Effector memory CD8-positive, alpha-beta T cell (primary cell): ENCODE measurements at places on chromosomes 7 and 10.

DNA sequence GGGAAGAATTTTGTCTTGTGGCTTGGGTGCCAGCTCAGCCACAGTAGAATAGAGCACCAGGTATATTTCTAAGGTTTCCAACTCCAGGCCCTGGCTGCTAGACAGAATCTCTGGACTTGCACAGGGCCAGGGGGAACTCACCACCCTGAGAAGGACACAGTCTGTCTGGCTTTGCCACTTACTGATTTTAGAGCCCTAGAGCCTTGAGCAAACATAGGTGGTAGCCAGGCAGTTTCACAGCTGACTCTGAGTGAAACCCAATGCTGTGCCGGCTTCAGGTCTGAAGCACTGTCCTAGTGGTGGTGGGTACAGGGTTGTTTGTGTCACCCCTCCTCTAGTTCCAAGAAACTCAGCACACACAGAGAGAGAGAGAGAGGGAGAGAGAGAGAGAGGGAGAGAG, 81.6 kb downstream of the TES start:
- no peaks in the 10 kb centered on the region for H3K36me3 ChIP-seq
- H3K27me3 ChIP-seq = peaks cover 52% of the 10 kb centered on the region
- no peaks in the 10 kb centered on the region for H3K4me1 ChIP-seq

- DNase-seq = no peak
- no peak overlapping the region for H3K4me3 ChIP-seq
- H3K27ac ChIP-seq = no peak overlapping the region
- peaks cover 32% of the 10 kb centered on the region for H3K27me3 ChIP-seq
Observed at GRCh38 chr10:29392376-29393021, 103.6 kb downstream of the LYZL1 start.

DNA sequence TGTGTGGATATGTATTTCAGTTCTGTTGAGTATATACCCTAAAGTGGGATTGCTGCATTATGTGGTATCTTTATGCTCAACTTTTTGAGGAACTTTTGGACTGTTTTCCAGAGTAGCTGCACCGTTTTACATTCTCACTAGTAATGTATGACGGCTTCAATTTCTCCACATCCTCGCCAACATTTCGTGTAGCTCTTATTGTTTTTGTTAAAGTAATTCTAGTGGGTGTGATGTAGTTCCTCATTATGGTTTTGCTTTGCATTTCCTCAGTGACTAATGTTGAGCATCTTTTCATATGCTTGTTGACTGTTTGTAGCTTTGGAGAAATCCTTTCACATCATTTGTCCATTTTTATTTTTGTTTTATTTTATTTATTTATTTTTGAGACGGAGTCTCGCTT, 4.5 kb downstream of the STMP1 start:
- no peak overlapping the region for H3K27ac ChIP-seq
- peaks cover 22% of the 10 kb centered on the region for H3K4me1 ChIP-seq
- no peak for DNase-seq
- H3K27me3 ChIP-seq = no peaks in the 10 kb centered on the region

GRCh38 chr7:104652434-104652833, 324.0 kb downstream of the LHFPL3 start:
- no peaks in the 10 kb centered on the region for H3K4me1 ChIP-seq
- H3K36me3 ChIP-seq = no peaks in the 10 kb centered on the region
- DNase-seq = no peak
- no peak overlapping the region for H3K4me3 ChIP-seq

GRCh38 chr7:28361551-28361950, 50.8 kb upstream of the CREB5 start:
- H3K36me3 ChIP-seq = no peaks in the 10 kb centered on the region
- no peak overlapping the region for H3K4me3 ChIP-seq
- no peaks in the 10 kb centered on the region for H3K4me1 ChIP-seq
- DNase-seq = no peak

- H3K27ac ChIP-seq = peak overlapping the region; percentile 76
- H3K36me3 ChIP-seq = peaks cover 5% of the 10 kb centered on the region
- H3K4me1 ChIP-seq = peaks cover 40% of the 10 kb centered on the region
- H3K4me3 ChIP-seq = peak overlapping the region; percentile 63
- H3K27me3 ChIP-seq = no peaks in the 10 kb centered on the region
- DNase-seq = peak; percentile 76
Observed at GRCh38 chr10:103765981-103766380, 89.4 kb downstream of the SH3PXD2A start.

GRCh38 chr7:69643265-69643664, 45.0 kb downstream of the AUTS2 start:
- no peaks in the 10 kb centered on the region for H3K36me3 ChIP-seq
- H3K27ac ChIP-seq = no peak overlapping the region
- H3K4me3 ChIP-seq = no peak overlapping the region
- DNase-seq = no peak
- H3K4me1 ChIP-seq = no peaks in the 10 kb centered on the region

DNA sequence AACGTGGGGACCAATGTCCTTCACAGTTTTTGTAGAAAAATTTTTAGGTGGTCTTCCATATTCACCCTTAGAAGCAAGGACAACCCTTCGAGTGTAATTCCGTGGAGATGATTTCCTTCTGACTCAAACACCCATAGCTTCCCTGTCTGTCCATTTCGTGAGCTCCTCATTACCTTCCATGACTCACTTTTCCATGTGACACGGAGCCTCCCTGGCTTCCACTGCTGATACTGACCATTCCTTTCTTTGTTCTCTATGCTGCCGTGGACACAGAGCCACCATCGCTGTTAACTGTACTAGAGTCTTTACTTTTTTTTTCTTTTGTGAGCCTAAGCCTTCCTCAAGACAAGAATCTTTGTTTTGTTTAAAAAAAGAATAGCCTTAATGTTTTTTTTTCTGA, 12.5 kb upstream of the ARMS2 start:
- no peak overlapping the region for H3K4me3 ChIP-seq
- no peak for DNase-seq
- no peaks in the 10 kb centered on the region for H3K36me3 ChIP-seq
- H3K27ac ChIP-seq = no peak overlapping the region
- no peaks in the 10 kb centered on the region for H3K4me1 ChIP-seq

- peak overlapping the region; percentile 98 for H3K27ac ChIP-seq
- DNase-seq = peak; percentile 32
- no peaks in the 10 kb centered on the region for H3K27me3 ChIP-seq
- H3K4me1 ChIP-seq = peaks cover 17% of the 10 kb centered on the region
- peak overlapping the region; percentile 81 for H3K4me3 ChIP-seq
Observed at GRCh38 chr7:129535896-129536295, 33.6 kb downstream of the SMKR1 start.

GRCh38 chr7:107944411-107945169, 53.6 kb downstream of the DLD start:
- no peaks in the 10 kb centered on the region for H3K27me3 ChIP-seq
- no peaks in the 10 kb centered on the region for H3K4me1 ChIP-seq
- DNase-seq = no peak
- no peak overlapping the region for H3K4me3 ChIP-seq
- peaks cover 3% of the 10 kb centered on the region for H3K36me3 ChIP-seq

DNA sequence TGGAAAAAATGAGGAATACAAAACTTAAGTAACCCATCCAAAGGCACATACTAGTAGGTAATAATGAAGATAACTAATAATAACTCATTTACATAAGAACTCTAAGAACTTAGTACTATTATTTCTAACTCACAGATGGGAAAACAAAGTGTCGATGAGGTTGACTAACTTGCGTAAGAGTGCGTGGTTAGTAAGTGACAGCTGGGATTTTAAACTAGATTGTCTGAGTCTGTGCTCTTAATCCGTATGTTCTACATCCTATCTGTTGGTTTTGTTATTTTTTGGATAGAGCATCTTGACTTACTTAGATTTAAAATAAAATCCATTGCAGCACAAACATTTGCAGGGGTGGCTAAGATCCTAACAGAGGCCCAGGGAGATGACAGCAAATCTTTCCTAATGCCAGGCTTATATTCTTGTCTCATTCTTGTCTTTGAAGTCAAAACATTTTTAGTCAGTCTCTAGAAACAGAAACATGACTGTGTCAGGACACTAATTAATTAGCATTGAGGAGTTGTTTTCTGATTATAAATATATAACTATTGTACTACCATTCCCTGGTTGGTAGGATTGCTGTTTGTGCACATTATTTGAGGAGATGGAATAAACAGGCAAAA, 11.7 kb downstream of the RPA3 start:
- no peaks in the 10 kb centered on the region for H3K27me3 ChIP-seq
- peak overlapping the region; percentile 15 for H3K27ac ChIP-seq
- DNase-seq = no peak
- peaks cover 8% of the 10 kb centered on the region for H3K4me1 ChIP-seq

DNA sequence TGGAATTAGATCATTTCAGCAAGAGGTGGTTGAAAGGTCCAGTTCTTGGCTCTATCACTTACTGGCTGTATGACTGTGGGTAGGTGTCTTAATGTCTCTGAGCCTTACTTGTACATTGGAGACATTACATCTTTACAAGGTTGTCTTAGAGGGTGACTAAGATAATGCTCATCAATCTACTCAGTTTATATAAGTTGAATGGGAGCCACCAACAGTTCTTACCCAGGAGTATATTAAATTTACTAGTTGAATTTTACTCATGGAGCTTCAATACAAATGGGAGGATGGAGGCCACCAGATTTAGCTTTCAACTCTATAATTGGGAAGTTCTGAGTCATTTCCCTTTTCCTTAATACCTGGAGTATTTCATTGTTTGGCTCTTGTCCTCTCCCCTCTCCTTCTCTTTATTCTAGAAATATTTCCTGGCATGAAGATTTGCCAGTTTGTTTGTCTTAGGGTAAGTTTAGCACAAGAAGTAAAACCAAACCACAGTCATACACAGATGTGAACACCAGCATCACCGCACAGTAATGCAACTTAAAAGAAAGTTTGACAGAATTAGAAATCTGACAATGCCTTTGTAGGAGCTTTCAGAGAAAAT, 222.8 kb downstream of the LRMDA start:
- no peak overlapping the region for H3K4me3 ChIP-seq
- H3K27ac ChIP-seq = no peak overlapping the region
- H3K36me3 ChIP-seq = no peaks in the 10 kb centered on the region
- peaks cover 19% of the 10 kb centered on the region for H3K27me3 ChIP-seq

DNA sequence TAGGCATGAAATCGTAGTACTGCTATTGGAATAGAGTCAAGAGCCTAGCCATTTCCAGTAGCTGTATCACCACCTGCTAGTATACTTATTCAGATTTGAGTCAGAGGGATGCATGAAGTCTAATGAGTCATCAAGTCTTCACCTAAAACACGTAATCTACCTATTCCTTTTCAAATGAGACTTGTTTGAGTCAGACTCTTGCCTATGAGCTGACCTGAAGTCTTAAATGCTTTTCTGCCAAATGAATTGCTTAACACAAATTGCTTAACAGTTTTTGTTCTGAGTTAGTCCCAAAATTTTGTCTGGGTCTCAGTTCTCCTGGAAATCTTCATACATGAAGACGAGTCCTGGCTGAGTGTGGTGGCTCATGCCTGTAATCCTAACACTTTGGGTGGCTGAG, 165.2 kb downstream of the GNAT3 start:
- no peaks in the 10 kb centered on the region for H3K4me1 ChIP-seq
- no peaks in the 10 kb centered on the region for H3K27me3 ChIP-seq
- no peak overlapping the region for H3K4me3 ChIP-seq
- no peak overlapping the region for H3K27ac ChIP-seq
- DNase-seq = no peak

GRCh38 chr7:101803203-101804087, 14.0 kb upstream of the CUX1 start:
- peaks cover 37% of the 10 kb centered on the region for H3K27me3 ChIP-seq
- H3K27ac ChIP-seq = peak overlapping the region; percentile 29
- peaks cover 3% of the 10 kb centered on the region for H3K36me3 ChIP-seq
- DNase-seq = no peak
- H3K4me3 ChIP-seq = peak overlapping the region; percentile 44

DNA sequence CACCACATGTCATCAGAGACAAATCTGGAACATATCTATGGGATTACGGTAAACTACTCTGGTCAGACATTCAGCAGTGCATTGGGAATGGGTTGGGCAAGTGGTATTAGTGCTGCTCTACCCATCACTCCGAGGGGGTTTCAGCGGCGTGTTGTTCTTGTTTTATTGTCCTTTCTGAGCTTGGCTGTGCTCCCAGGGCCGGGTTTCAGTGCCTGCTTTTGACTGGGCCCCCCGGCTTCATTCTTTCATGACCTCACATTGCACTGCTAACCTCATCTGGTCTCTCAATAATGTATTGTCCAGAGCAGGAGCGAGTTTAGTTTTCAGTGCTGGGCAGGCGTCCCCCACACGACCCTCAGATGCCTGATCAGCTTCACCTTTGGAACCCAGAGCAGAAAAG, 364.6 kb downstream of the PAXIP1 start:
- no peak for DNase-seq
- H3K36me3 ChIP-seq = no peaks in the 10 kb centered on the region
- H3K27ac ChIP-seq = no peak overlapping the region
- H3K4me3 ChIP-seq = no peak overlapping the region
- no peaks in the 10 kb centered on the region for H3K27me3 ChIP-seq

DNA sequence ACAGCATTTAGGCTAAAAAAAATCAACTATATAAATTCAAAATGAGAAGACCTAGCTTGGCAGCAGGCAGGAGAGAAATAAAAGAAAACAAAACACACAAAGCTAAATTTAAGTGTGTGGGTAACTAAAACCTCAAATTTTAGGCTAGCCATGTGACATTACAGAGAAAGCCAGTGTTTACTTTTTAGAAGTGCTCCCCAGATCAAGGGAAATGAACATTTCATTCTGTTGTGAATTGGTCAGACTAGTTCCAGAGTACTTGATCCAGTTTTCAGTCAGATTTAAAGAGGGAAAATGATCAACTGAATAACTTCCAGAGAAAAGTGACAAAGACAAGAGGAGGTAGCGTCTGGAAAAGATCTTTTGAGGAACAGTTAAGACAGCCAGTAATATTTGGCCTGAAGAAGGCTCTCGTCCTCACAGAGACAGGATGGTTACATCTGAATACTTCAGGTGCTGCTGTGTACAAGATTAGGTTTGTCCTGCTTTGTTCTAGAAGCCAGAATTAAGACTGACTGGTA, 563.4 kb downstream of the KCNMA1 start:
- H3K27ac ChIP-seq = no peak overlapping the region
- H3K27me3 ChIP-seq = peaks cover 18% of the 10 kb centered on the region
- no peak for DNase-seq
- H3K4me3 ChIP-seq = no peak overlapping the region

GRCh38 chr10:12337453-12338372, 11.6 kb upstream of the CAMK1D start:
- peaks cover 8% of the 10 kb centered on the region for H3K27me3 ChIP-seq
- no peak overlapping the region for H3K4me3 ChIP-seq
- no peak for DNase-seq
- peaks cover 9% of the 10 kb centered on the region for H3K4me1 ChIP-seq
- H3K36me3 ChIP-seq = no peaks in the 10 kb centered on the region

DNA sequence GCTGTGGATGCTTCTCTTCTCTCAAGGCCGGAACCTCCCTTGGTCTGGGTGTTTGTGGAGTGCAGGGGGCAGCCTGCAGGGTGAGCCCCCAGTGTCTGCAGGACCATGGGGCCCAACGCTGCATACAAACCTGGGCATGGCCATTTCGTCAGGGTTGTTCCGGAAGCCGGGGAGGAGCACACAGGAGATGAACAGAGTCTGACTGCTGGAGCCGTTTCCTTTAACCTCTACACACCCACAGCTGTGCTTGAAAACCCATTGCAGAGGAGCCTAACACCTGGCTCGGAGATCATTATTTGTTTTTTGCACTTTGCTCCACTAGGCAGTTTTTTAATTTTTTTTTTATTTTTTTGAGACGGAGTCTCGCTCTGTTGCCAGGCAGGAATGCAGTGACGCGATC, 167.6 kb upstream of the INSYN2A start:
- H3K4me1 ChIP-seq = no peaks in the 10 kb centered on the region
- no peak overlapping the region for H3K27ac ChIP-seq
- H3K27me3 ChIP-seq = peaks cover 35% of the 10 kb centered on the region
- H3K4me3 ChIP-seq = no peak overlapping the region
- no peaks in the 10 kb centered on the region for H3K36me3 ChIP-seq
- DNase-seq = no peak
